ENCODE measurements at places on chromosomes 3 and 15. TPM values are rescaled to one million over a fixed set of nuclear protein-coding genes. Genes with fewer than 3 reads are reported as not detected.
A peak's percentile ranks its signal among the peaks of the same experiment; 100 is the strongest.

DNA sequence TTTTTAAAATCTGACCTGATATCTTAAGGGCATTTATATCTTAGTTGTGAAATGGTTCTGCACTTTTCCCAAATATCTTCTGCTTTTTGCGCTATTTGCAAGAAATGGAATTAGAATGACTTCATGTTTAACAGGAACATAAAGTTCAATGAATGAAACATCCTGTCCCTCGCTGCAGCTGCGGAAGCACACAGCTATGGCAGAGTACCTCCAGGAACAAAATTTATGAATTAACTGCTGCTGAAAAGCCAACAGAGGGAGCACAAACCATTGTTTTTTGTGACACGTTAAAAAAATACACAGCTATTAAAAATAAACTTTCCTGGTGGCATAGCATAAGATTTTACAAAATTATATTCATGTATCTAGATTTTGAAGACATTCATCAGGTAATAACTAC is 404.4 kb upstream of the MDFIC2 start:
- no peaks in the 10 kb centered on the region for H3K36me3 ChIP-seq
- no peaks in the 10 kb centered on the region for H3K27me3 ChIP-seq
- H3K4me1 ChIP-seq: no peaks in the 10 kb centered on the region
- H3K4me3 ChIP-seq: no peak overlapping the region
- no peak overlapping the region for H3K27ac ChIP-seq

- DNase-seq: no peak
- no peak overlapping the region for H3K27ac ChIP-seq
- no peaks in the 10 kb centered on the region for H3K36me3 ChIP-seq
- peaks cover 6% of the 10 kb centered on the region for H3K4me1 ChIP-seq
- H3K27me3 ChIP-seq: no peaks in the 10 kb centered on the region
Observed at GRCh38 chr3:50494126-50494525, 9.3 kb downstream of the CACNA2D2 start.

GRCh38 chr15:19988094-19988660 is 553.4 kb downstream of the GOLGA6L6 start:
- H3K27ac ChIP-seq: no peak overlapping the region
- no peak for DNase-seq
- no peaks in the 10 kb centered on the region for H3K27me3 ChIP-seq

DNA sequence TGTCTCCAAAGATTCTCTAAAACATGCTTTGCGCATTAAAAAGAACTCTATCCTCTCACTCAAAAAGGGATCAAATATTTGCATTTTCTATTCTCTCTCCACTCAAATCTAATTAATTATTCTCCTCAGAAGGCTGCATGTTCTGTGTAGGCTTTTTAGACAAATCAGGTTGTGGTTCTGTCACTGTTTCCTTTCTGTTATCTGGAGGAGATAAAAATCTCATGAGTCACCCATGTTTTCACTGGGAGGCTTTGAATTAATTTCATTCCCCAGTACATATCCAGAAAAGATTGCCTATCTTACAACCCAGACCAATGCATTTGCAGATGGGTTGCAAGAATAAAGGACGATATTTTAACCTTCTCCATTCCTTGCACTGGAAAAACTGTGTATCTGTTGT is 446.5 kb downstream of the GRM7 start:
- H3K4me1 ChIP-seq: no peaks in the 10 kb centered on the region
- no peaks in the 10 kb centered on the region for H3K36me3 ChIP-seq
- H3K27me3 ChIP-seq: no peaks in the 10 kb centered on the region
- no peak overlapping the region for H3K4me3 ChIP-seq

GRCh38 chr3:148439254-148439822 is 258.4 kb upstream of the AGTR1 start:
- peaks cover 7% of the 10 kb centered on the region for H3K4me1 ChIP-seq
- H3K4me3 ChIP-seq: no peak overlapping the region
- DNase-seq: peak; percentile 50
- no peak overlapping the region for H3K27ac ChIP-seq
- no peaks in the 10 kb centered on the region for H3K27me3 ChIP-seq

DNA sequence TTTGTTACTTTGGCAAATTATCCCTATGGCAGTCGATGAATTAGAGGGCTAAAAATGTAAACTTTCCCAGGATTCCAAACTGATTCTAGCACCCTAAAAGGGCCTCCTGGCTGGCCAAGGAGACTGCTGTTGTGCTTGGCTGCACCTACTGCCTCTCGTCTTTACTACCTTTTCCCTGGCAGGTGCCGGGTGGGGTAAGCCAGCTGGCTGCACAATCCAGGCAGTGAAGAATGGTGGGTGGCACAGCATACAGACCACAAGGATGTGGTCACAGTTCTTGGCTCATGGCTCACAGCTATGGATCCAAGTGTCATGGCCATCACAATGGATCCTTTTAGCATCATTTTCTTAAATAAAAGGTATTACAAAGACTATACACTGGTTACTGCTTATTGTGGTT is 20.7 kb upstream of the SLC25A26 start:
- H3K4me3 ChIP-seq: no peak overlapping the region
- no peaks in the 10 kb centered on the region for H3K27me3 ChIP-seq
- H3K36me3 ChIP-seq: no peaks in the 10 kb centered on the region
- no peak overlapping the region for H3K27ac ChIP-seq

DNA sequence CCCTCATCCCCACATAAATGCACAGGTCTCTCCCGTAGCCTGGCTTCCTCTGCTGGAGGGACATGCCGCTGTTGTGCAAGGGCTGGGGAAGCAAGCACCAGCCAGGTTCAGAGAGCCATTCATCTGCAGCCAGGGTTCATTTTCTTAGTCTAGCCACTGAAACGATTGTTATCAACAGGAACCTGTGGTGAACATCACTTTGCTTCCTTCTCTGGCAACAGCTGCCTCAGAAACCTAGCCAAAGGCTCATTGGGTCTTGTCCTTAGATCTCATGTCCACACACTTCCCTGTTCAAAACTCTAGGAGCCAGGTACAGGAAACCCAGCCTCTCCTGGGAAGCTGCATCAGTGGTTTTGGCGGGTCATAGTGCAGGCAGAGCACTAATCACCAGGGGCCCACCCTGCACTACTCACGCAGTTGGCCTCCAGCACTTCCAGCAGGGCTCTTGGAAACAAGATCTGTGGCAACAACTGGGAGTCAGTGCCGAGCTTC is 47.0 kb downstream of the OXNAD1 start:
- H3K4me3 ChIP-seq: no peak overlapping the region
- H3K27me3 ChIP-seq: no peaks in the 10 kb centered on the region
- H3K36me3 ChIP-seq: no peaks in the 10 kb centered on the region
- no peaks in the 10 kb centered on the region for H3K4me1 ChIP-seq

GRCh38 chr3:149977386-149977785 is 6.7 kb upstream of the PFN2 start:
- H3K4me1 ChIP-seq: peaks cover 6% of the 10 kb centered on the region
- DNase-seq: no peak

GRCh38 chr3:1092061-1092460 is 763 bp upstream of the CNTN6 start:
- peaks cover 20% of the 10 kb centered on the region for H3K4me1 ChIP-seq
- peak overlapping the region; percentile 84 for H3K27ac ChIP-seq
- H3K36me3 ChIP-seq: no peaks in the 10 kb centered on the region
- no peak for DNase-seq
- H3K4me3 ChIP-seq: no peak overlapping the region

- H3K4me1 ChIP-seq: no peaks in the 10 kb centered on the region
- no peak for DNase-seq
- no peaks in the 10 kb centered on the region for H3K36me3 ChIP-seq
- H3K27me3 ChIP-seq: no peaks in the 10 kb centered on the region
- no peak overlapping the region for H3K27ac ChIP-seq
- H3K4me3 ChIP-seq: no peak overlapping the region
Observed at GRCh38 chr15:90113166-90113565, 10.9 kb upstream of the IDH2 start.

DNA sequence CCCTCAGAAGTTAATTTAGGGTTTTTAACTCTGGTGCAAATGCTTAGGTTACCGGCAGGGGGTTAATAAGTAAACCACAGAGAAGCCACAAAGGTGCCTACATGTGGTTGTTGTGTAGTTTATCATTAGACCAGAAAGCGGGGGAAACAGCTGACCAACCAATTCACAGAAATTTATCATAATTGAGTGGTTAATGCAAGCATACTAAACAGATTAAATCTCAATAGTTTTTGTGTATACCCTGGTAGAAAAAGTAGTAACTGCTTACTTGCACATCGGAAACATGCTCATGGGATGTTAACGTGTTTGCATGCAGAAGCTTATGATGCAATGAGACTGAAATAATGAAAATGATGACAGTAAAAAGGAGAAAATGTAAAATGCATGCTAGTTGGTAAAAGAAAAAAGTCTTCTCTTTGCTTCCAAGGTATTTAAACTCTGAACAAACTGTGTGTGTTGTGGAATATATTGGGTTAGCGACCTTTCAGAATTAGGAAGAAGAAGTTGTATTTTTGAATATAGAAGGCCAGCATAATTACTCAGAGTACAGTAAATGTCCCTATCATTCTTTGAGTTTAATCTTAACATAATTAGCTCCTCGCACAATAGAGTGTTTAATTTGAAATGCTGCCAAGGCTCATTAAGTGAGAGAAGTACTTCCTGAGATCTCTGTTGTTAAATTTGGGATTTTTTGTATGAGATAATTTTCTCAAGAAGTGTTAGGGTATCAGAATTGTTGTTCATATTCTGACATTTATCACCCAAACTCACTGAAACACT is 316.2 kb downstream of the PTPRG start:
- H3K27ac ChIP-seq: peak overlapping the region; percentile 72
- no peak overlapping the region for H3K4me3 ChIP-seq
- DNase-seq: peak; percentile 64
- no peaks in the 10 kb centered on the region for H3K27me3 ChIP-seq

- no peaks in the 10 kb centered on the region for H3K36me3 ChIP-seq
- H3K27me3 ChIP-seq: no peaks in the 10 kb centered on the region
- no peak overlapping the region for H3K27ac ChIP-seq
- no peak for DNase-seq
- H3K4me1 ChIP-seq: no peaks in the 10 kb centered on the region
Observed at GRCh38 chr3:18872466-18872865, 275.8 kb upstream of the KCNH8 start.

GRCh38 chr3:1495466-1495865 is 402.6 kb downstream of the CNTN6 start:
- no peaks in the 10 kb centered on the region for H3K27me3 ChIP-seq
- no peak overlapping the region for H3K27ac ChIP-seq
- H3K36me3 ChIP-seq: no peaks in the 10 kb centered on the region
- no peaks in the 10 kb centered on the region for H3K4me1 ChIP-seq
- H3K4me3 ChIP-seq: no peak overlapping the region

- H3K27ac ChIP-seq: no peak overlapping the region
- H3K27me3 ChIP-seq: no peaks in the 10 kb centered on the region
- no peaks in the 10 kb centered on the region for H3K36me3 ChIP-seq
- H3K4me3 ChIP-seq: no peak overlapping the region
- no peak for DNase-seq
Observed at GRCh38 chr3:66723231-66723630, 222.4 kb upstream of the LRIG1 start.

GRCh38 chr15:85457392-85457968 is 77.1 kb downstream of the AKAP13 start:
- no peaks in the 10 kb centered on the region for H3K27me3 ChIP-seq
- H3K27ac ChIP-seq: no peak overlapping the region
- no peak for DNase-seq

- DNase-seq: peak; percentile 63
- no peaks in the 10 kb centered on the region for H3K36me3 ChIP-seq
- peak overlapping the region; percentile 75 for H3K27ac ChIP-seq
- no peak overlapping the region for H3K4me3 ChIP-seq
- H3K27me3 ChIP-seq: no peaks in the 10 kb centered on the region
- H3K4me1 ChIP-seq: peaks cover 37% of the 10 kb centered on the region
Observed at GRCh38 chr15:57751177-57751800, 44.8 kb downstream of the POLR2M start.

The GPR27 gene
- total RNA-seq: 18.3 TPM

The CHRNB4 gene
- total RNA-seq: 0.24 TPM

The SETMAR gene
- 25.1 TPM for total RNA-seq

The CCDC80 gene
- 14.7 TPM for total RNA-seq

The NPAP1 gene
- 0.06 TPM for total RNA-seq

The LAMB2 gene
- 75.4 TPM for total RNA-seq

The KBTBD12 gene
- total RNA-seq: not detected

Measured in neural progenitor cell (in vitro differentiated cells).